ENCODE measurements at places on chromosomes 11 and 22.

GRCh38 chr22:39530116-39530515, 2.4 kb downstream of the RPS19BP1 start:
- no peak for DNase-seq

- DNase-seq = no peak
Observed at GRCh38 chr22:41508770-41509170, 35.5 kb downstream of the POLR3H start.

- DNase-seq = no peak
Observed at GRCh38 chr11:130167146-130167545, 7.6 kb downstream of the ST14 start.

GRCh38 chr11:99739464-99740089, 718.8 kb downstream of the CNTN5 start:
- DNase-seq = no peak

GRCh38 chr11:114031967-114032320, 27.6 kb upstream of the ZBTB16 start:
- no peak for DNase-seq

- no peak for DNase-seq
Observed at GRCh38 chr11:14529321-14529720, 9.1 kb upstream of the PSMA1 start.

DNA sequence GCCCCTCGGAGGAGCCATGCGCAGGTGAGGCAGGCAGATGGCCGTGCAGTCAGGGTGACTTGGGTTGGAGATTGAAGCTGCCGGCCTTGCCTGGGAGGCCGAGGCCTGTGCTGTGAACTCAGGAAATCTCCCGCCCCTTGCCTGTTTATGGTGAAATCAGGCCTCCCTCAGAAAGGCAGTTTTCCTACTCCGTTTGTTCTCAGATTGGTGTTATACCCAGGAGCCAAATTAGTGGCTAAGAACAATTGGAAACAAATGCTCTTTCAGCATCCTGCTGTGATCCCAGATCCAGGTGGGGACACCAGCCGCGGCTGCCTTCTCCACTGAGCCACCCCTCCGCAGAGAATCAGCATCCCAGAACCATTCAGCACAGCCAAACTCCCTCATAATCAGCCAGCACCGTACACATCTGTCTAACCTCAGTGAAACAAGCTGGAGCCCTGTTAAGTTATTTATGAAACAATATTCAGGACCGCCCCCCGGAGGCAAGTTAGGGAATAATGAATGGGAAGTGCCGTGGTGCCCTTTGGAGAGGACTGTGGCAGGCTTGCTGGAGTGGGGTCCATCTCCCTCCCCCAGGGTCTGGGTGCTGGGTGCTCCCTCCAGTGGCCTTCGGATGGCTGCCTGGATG, 60.0 kb downstream of the PKNOX2 start:
- no peak for DNase-seq

DNA sequence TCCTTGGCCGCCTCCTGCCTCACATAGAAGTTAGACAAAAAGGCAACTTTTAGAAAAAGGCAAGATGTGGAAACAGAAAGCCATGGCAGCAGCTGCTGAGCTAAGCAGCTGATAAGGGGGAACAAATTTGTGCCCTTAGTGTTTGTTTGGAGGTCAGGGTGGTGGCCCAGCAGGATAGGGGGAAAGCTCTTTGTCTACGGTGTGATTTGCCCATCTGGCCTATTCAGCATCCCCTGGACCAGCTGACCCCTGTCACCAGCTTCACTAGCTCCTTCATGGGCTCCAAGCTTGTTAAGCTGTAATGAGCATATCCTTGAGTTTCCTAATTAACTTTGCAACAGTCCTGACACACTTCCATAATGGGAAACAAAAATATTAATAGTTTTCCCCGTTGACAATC, 5.9 kb upstream of the ME3 start:
- no peak for DNase-seq

- no peak for DNase-seq
Observed at GRCh38 chr11:85923455-85923854, 68.3 kb downstream of the CCDC83 start.

DNA sequence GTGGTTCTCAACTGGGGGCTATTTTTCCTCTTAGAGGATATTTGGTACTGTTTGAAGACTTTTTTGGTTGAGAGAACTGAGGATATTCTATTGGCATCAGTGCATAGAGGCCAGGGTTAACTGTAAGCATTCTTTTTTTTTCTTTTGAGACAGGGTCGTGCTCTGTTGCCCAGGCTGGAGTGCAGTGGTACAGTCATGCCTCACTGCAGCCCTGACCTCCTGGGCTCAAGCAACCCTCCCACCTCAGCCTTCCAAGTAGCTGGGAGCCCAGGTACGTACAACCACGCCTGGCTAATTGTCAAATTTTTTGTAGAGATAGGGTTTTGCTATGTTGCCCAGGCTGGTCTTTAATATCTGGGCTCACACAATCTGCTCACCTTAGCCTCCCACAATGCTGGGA, 12.9 kb downstream of the MMP7 start:
- DNase-seq = no peak

- no peak for DNase-seq
Observed at GRCh38 chr11:63001456-63001855, 14.2 kb downstream of the SLC22A8 start.

- DNase-seq = no peak
Observed at GRCh38 chr22:22550789-22551434, 8.2 kb downstream of the PRAME start.

DNA sequence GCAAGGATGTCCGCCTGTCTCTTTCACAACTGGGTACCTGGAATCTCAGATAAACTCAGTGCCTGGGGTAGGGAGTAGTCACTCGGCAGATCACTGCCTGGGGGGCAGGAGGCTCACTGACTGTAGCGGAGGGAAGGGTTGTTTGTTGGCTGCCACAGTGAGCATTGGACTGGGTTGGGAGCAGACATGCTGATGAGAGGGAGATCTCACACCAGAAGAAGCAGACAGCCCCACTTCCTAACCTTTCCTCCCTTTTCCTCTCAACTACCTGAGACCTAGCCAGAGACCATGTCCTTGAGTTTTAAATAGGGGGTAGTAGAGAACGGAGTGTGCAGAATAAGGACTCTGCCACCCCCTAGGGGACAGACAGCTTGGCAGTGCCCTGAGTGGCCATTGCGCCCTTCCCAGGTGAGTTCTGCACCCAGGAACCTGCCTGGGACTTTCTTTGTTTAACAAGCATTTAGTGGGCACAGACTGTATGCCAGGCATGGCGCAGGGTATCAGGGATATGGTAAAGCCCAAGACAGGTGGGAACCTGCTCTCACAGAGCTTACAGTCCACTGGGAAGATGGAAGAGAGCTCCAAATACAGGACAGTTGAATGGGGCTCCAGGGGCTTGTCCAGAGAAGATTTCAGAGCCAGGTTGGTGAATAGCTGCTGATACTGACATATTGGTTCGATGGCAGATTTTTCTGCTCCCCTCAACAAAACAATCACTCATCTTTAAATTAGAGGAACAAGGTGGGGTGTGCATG, 115.7 kb upstream of the NNMT start:
- DNase-seq = no peak

DNA sequence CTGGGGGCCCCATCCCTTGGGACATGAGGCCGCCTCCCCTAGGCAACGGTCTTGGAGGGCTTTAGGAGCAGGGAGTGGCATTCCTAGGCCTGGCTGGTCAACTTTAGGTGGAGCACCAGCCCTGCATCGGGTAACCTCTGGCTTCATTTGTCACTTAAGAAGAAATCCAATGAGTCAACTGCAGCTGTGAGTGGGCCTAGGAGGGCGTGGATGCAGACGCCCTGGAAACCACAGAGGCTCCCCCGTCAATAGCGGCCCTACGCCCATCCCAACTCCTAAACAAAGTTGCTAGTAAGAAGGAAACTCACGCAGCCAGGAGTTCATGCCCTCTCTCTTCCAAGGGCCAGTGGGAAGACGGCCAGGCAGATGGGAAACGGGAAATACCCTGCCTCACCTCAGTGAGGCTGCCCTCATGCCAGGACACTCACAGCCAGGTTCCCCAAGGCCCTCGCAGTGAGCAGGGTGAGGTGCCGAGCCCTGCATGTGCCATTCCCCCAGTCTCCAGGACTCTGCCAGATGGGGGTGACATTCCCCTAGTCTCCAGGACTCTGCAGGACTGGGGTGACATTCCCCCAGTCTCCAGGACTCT, 20.8 kb downstream of the BID start:
- no peak for DNase-seq

- no peak for DNase-seq
Observed at GRCh38 chr11:72625691-72626413, 48.4 kb downstream of the PDE2A start.

- DNase-seq = no peak
Observed at GRCh38 chr11:1908618-1909017, 10.9 kb upstream of the TNNT3 start.

DNA sequence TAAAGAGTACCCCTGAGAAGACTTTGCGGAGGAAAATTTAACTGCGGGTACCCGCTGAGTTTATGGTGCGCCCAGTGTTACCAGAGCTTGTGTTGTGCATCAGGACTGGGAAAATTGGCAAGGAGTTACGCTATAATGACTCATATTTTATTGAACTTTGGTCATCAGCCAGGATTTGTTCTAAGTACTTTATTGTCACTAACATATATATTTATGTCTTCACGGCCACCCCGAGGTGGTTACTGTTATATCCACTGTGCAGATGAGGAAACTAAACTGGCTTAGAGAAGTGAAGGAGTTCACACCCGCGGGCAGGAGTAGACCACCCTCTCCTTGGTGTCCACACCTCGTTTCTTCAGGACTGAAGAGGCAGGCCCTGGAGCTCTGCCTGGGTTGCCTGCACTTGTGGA, 667 bp downstream of the ACCS start:
- DNase-seq = peak; percentile 43

DNA sequence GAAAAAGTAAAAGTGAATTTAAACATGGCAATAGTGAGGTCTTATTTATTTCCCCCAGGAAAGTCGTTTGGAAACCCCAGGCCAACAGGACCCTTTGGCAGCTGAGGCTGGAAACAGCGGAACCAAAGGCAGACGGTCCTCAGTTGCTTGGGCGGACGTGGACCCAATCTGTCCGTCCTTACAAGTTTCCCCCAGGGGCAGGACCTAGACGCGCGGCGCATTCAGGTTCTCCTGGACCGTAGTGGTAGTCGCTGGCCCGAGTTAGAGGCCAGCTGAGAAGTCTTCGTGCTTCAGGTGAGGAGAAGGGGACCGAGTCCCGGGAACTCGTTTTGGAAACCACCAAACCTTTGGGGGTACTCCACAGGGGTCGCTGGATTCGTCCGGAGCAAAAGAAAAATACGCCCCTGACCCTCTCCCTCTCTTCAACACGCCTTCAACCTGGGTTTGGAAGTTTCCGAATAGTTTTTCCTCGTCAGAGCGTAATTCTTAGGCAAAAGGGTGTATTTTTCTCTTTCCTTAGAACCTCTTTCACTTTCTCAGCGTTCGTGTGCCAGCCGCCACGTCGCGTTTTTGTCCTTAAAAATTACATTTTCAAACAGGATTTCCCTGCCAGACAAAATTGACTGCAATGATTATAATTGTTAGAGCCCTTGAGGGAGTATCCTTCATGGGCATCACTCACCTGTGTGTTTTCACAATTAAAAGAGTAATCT, 2.1 kb downstream of the METTL15 start:
- no peak for DNase-seq

Data from AG09309 (cell line).